ENCODE measurements at places on chromosomes 1 and 21. TPM values are rescaled to one million over a fixed set of nuclear protein-coding genes. Genes with fewer than 3 reads are reported as not detected.

GRCh38 chr1:218817691-218818465 is 355.8 kb upstream of the LYPLAL1 start:
- no peak overlapping the region for H3K4me3 ChIP-seq
- H3K27ac ChIP-seq = no peak overlapping the region
- DNase-seq = no peak
- no peaks in the 10 kb centered on the region for H3K36me3 ChIP-seq
- no peaks in the 10 kb centered on the region for H3K4me1 ChIP-seq

DNA sequence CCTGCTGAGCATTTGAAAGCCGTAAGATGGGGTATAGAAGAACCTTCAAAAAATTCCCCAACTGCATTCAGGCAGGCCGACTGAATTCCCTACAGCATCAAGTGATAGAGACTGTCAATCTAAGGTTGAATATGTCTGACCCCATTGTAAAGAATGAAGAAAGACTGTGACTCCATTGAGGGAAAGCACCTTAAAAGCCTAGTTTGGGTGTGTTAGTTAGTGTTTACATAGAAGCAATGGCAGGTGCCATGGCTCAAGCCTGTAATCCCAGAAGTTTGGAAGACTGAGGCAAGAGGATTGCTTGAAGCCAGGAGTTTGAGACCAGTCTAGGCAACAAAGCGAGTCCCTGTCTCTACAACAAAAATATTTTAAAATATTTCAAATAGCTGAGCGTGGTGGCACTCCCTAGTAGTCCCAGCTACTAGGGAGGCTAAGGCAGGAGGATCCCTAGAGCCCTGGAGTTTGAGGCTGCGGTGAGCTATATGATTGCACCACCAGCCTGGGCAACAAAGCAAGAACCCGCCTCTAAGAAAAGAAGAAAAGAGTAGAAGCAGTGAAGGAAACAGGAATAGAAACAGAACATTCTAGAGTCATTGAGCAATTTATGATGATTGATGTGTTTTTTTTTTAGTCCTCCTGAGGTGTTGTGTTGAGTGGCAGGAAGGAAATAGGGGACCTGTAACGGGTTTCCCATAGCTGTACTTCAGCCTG is 15.4 kb downstream of the POLR3GL start:
- H3K36me3 ChIP-seq = peaks cover 3% of the 10 kb centered on the region
- no peak for DNase-seq
- no peaks in the 10 kb centered on the region for H3K27me3 ChIP-seq
- no peak overlapping the region for H3K4me3 ChIP-seq
- peaks cover 30% of the 10 kb centered on the region for H3K4me1 ChIP-seq

DNA sequence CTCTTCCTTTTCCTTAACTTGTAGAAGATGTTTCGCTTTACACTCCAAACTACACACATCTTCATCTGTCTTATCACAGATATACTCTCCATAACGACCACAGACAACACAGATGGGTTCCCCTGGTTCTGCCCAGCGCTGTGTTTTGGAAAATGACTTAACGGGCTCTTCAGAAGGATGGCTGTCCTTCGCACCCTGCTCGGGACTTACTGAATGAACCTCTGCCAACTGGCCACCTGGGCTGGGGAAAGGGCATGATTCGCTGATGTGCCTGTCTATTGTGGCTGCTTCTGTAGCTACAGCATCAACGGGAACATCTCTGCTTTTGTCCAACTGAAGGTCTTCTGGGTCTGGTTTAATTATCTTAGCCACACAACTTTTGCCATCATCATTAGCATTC is 3.4 kb downstream of the DDX59 start:
- H3K4me3 ChIP-seq = no peak overlapping the region
- DNase-seq = no peak
- H3K27ac ChIP-seq = no peak overlapping the region
- peaks cover 50% of the 10 kb centered on the region for H3K4me1 ChIP-seq
- H3K36me3 ChIP-seq = peaks cover 46% of the 10 kb centered on the region
- no peaks in the 10 kb centered on the region for H3K27me3 ChIP-seq

- no peak for DNase-seq
- H3K27ac ChIP-seq = no peak overlapping the region
- H3K4me1 ChIP-seq = no peaks in the 10 kb centered on the region
- no peak overlapping the region for H3K4me3 ChIP-seq
- no peaks in the 10 kb centered on the region for H3K36me3 ChIP-seq
These were observed 569.5 kb downstream of the PTPRU start for GRCh38 chr1:29805896-29806160.

GRCh38 chr1:218048828-218049420 is 236.2 kb upstream of the RRP15 start:
- no peak for DNase-seq
- no peaks in the 10 kb centered on the region for H3K4me1 ChIP-seq
- no peak overlapping the region for H3K4me3 ChIP-seq
- no peak overlapping the region for H3K27ac ChIP-seq
- no peaks in the 10 kb centered on the region for H3K27me3 ChIP-seq

DNA sequence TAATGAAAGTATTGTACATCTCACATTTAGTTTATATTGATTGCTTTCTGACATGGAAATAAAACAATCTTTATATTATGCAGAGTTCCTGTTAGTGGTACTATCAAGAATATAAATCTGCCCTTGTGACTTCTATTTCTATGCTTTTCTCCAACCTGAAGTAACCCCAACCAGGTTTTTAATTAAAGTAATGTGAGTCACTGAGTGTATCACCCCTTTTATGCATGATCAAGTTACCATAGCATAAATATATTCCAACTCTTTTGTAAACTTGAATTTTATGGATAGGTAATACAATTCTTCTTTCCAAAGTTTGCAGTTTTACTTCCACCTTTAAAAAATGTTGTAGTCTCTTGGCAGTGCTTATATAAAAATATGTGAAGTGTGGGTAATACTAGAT is 532.3 kb downstream of the USP25 start:
- no peaks in the 10 kb centered on the region for H3K4me1 ChIP-seq
- DNase-seq = no peak

DNA sequence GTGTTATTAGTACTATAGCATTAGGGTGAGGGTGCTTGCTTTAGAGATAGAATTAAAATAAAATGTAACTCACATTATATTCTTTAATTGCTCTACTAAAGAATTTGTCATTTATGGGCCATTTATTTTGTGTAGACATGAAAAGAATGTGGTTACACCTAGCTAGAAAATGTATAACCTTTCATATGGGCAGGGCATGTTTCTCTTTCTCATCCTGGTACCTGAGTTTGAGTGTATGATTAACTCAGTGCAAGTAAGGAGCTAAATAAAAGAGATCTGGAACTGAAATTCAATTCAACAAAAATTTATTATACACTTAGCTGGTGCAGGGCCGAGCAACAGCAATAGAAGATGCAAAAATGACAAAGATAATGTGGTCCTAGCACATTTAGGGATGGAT is 47.4 kb downstream of the MAP3K7CL start:
- DNase-seq = no peak
- no peak overlapping the region for H3K4me3 ChIP-seq
- H3K27me3 ChIP-seq = peaks cover 7% of the 10 kb centered on the region

DNA sequence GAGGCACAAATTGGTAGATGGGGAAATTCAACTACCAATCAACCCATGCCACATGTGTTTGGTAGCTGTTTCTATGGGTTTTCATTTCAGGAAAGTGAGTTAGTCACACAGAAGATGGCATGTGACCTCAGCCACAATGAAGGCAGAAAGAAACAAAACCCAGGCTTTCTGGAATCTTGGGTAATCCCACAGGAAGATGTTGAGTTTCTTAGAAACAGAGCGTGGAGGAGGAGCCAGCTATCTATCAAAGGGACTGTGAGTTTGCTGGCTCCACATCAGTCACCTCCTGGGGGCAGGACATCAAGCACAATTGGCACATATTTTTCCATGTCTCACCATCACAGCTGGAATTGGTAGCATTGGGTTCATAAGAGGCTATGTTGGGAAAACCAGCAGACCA is 188.9 kb upstream of the PLXNA2 start:
- no peaks in the 10 kb centered on the region for H3K36me3 ChIP-seq
- no peak overlapping the region for H3K27ac ChIP-seq
- no peak for DNase-seq
- no peaks in the 10 kb centered on the region for H3K27me3 ChIP-seq
- H3K4me1 ChIP-seq = no peaks in the 10 kb centered on the region

DNA sequence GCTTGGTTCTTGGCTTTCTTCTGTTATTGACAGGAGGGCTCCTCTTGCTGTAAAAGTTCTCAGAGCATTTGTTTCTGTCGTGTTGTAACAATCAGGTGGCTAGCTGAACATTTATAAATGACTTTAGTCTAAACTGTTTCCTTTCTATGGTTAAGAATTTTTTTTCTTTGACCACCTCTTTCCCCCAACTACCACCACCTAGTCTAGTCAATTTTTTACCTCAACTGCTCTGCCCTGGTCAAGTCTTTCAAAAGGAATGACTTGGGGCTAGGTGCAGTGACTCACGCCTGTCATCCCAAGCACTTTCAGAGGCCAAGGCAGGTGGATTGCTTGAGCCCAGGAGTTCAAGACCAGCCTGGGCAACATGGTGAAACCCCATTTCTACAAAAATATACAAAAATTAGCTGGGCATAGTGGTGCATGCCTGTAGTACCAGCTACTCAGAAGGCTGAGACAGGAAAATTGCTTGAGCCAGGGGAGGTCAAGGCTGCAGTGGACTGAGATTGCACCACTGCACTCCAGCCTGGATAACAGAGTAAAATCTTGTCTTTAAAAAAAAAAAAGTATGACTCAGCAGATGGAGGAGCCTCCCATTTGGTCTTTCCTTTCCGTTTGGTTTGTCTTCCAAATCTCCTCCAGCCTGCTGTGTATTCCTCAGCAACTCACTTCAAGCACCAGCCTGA is 40.7 kb downstream of the MAP3K21 start:
- DNase-seq = no peak
- peaks cover 24% of the 10 kb centered on the region for H3K4me1 ChIP-seq
- no peaks in the 10 kb centered on the region for H3K36me3 ChIP-seq
- H3K27ac ChIP-seq = no peak overlapping the region
- no peaks in the 10 kb centered on the region for H3K27me3 ChIP-seq

DNA sequence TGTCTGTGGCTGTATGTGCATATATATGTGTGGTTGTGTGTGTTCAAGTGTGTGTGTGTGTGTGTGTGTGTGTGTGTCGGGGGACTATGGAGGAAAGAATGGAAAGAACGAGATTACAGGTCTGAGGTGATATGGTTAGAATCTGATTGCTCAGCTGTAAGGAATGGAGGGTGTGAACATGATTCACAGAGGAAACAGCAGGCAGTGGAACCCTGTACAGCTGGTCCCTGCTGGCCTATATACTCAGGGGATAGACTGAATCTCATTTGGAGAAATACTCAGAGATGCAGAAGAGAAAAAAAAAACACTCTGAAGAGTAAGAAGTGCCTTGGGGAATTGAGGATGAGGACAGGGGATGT is 180.1 kb upstream of the ESRRG start:
- H3K4me3 ChIP-seq = no peak overlapping the region
- no peak overlapping the region for H3K27ac ChIP-seq
- H3K4me1 ChIP-seq = no peaks in the 10 kb centered on the region

The ZMYND12 gene
- 1.1 TPM for total RNA-seq

The NT5C1A gene
- total RNA-seq = not detected

The S100A14 gene
- not detected for total RNA-seq

Measured in activated CD8-positive, alpha-beta memory T cell treated with anti-CD3 and anti-CD28 coated beads, Interleukin-2, amount 10 ng/mL, durations not matched to agents 7 days and 5 days (primary cell).